ENCODE measurements at places on chromosomes 12 and 14.

DNA sequence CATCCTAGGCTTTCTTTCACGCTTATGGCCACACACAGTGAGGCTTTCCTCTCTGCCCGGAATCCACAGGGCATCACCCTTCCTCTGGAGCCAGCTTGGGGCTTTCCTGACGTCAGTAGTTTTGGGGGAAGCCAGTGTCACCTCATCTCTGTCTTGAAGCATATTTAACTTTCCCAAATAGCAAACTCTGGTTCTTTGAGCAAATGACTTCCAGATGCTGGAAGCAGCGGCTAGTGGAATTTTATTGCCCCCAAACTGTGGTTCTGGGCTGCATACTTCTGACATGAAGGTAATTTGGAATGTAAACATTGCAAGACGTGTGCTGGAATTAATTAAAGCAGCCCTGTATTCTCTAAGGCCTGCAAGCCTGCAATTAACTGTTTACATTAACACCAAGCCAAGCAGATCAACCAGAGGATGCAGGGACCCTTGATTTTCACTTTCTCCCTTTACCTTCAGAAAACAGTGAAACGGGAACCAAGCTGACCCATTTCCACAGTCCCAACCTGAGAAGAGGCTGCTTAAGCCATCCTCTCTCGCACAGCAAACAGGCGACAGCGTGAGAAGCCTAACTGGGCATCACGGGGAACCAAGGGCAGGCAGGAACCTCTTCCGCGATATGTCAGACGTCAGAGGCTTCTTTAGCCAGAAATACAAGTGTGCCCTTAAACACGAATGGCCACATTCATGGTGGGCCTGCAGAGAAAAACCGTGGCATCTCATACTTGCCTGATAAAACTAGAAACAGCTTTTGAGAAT, 258.4 kb downstream of the CACNA1C start:
- no peak for DNase-seq

GRCh38 chr12:32005496-32006125, 46.4 kb downstream of the RESF1 start:
- DNase-seq: no peak

DNA sequence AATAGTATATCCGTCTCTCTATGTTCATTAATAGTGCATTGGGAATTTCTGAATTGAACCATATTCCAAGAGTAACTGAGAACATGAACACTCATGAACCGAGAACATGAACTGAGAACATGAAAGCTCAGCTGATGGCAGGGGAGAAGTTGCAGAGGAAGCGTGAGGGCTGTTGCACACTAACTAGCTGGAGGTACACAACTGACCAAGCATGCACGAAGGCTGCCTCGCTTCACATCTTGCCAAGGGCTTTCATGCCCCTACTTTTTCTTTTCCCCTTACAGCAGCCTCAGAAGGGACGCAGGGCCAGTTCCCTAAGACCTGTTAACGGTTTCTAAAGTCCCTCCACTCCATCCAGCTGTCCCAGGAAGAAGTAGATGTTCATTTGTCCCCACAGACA, 4.3 kb downstream of the RNASE1 start:
- DNase-seq: no peak

DNA sequence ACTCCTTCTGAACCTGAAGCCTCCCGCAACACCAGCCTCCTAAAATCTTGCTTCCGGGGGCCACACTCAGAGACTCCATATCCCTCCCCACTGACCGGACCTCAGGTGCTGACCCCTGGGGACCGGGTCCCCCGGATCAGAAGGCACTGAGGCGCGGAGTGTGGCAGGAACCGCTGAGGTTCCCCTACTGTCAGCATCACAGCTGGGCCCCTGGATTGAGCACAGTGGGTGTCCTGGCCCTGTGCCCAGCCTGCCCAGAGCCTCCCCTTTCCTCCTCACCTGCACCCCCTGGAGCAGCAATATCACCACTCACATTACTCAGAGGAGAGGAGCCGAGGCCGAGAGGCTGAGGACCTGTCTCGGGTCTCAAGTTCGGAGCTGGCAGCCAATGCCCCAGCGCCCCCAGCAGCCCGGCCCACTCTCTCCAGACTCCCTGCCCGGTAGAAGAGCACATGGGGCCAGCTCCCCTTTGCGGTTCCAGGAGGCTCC, 101.2 kb upstream of the EIF5 start:
- DNase-seq: no peak

DNA sequence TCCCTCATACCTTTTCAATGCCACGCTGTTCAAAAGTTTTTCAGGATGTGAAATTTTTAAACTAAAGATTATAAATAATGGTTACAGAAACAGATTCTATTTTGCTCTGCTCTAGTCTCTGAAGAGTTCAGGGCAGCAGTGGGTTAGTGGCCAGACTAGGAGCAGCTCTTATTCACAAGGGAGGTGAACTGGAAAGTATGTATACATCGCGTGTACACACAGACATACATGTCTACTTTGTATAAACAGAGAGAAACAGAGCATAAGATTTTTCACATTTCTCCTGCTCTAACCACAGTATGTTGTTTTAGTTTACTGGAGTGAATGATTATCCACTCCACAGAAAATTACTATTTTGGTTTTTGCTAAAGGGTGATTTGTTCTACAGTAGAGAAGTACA, 74.4 kb upstream of the CRY1 start:
- no peak for DNase-seq

DNA sequence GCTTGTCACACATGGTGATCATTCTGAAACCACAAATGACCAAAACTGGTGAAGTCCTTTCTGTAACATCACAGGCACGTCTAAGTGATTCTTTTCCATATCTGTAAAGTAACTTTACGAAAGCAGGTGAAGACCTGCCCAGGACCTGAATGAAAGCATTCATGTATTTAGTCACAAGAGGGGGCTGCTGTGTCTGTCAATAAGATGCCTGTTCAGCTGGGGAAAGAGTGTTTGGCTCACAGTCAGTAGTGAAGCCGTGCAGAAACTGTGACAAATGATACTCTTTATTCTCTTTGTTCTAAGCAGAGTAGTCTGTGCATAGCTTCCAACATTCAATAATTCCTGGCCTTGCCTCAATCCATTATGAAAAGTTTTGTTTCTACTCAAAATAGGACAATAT, 373.5 kb upstream of the OR4E1 start:
- no peak for DNase-seq

- no peak for DNase-seq
These were observed 59.8 kb downstream of the CNTN1 start for GRCh38 chr12:40752011-40752410.

GRCh38 chr12:93174048-93174447, 203.7 kb upstream of the NUDT4 start:
- no peak for DNase-seq

- no peak for DNase-seq
These were observed 18.4 kb downstream of the AMN start for GRCh38 chr14:102940729-102941362.

DNA sequence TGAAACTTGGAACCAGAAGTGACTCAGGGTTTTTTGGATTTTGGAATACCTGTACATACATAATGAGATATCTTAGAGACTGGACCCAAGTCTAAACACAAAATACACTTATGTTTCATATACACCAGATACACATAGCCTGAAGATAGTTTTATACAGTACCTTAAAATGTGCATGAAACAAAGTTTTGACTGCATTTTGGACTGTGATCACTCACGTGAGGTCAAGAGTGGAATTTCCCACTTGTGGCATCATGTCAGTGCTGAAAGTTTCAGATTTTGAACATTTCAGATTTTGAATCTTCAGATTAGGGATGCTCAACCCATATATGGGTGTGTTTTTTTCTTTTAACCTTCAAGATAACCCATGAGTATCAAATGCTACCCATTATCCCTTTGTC, 6.6 kb downstream of the SBNO1 start:
- no peak for DNase-seq

- DNase-seq: no peak
These were observed 50.4 kb downstream of the DICER1 start for GRCh38 chr14:95106971-95107370.

DNA sequence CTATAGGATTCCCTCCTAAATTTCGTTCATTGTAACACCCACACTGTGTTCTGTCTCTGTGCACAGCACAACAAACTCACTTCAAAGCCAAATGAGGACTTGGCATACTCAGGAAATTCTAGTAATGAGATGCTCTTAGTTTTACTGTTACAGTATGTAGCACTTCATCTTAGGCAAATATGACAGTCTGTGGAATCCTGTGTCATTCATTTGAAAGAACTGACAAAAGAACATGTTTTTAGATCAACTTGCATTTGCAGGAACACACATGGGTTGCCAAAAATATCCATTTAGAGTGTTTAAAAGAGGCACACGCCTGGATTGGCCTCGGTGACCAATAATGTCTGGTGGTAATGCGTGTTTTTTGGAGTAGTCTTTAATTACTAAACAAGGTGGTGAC, 56.5 kb downstream of the PDE3A start:
- no peak for DNase-seq

Data from effector memory CD8-positive, alpha-beta T cell (primary cell).